ENCODE measurements at places on chromosomes 3 and 15.

GRCh38 chr15:92770641-92771040 is 115.1 kb upstream of the FAM174B start:
- no peak for DNase-seq

GRCh38 chr3:170780955-170781354 is 89.0 kb downstream of the RPL22L1 start:
- DNase-seq, result no peak

GRCh38 chr3:42096796-42097565 is 5.8 kb downstream of the TRAK1 start:
- DNase-seq, result no peak

- peak; percentile 97 for DNase-seq
Measured at GRCh38 chr15:60371175-60372051, 26.4 kb downstream of the ANXA2 start.

DNA sequence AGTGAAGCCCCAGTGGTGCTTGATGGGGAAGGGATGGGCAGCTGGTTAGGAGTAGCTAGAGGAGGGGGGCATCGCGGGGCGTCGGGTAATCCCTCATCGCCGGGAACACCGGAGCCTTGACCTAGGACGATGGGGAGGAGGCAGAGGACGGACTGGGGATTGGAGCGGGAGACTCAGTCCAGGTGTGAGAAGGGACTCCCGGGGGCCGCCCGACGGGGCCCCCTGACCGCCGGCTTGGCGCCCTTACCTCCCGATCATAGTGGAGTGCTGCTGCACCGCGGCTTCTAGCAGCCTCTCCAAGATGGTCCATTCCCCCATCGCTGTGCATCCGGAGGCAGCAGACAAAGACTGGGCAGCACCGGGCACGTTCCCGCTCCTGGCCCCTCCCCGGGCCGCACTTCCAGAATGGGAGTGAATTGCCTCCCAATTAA is 612 bp downstream of the GJD2 start:
- DNase-seq, result no peak

DNA sequence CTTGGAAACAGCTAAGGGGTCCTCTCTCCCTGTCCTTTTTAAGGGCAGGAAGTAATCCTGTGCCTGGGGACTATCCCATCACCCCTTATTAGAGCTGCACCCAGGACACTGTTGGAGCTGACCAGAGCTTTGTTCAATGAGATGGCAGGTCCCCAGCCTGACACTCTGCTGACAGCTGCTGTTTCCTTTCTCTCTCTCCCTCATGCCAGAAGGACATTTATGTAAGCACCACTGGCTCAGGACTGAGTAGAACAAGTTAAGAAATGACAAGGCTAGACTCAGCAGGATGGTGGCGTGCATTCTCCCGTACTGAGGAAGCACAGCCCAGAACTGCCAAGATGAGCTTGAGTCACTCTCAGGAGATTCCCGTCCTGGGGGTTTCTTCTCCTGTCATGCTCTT is 17.3 kb downstream of the GJD2 start:
- DNase-seq, result no peak

DNA sequence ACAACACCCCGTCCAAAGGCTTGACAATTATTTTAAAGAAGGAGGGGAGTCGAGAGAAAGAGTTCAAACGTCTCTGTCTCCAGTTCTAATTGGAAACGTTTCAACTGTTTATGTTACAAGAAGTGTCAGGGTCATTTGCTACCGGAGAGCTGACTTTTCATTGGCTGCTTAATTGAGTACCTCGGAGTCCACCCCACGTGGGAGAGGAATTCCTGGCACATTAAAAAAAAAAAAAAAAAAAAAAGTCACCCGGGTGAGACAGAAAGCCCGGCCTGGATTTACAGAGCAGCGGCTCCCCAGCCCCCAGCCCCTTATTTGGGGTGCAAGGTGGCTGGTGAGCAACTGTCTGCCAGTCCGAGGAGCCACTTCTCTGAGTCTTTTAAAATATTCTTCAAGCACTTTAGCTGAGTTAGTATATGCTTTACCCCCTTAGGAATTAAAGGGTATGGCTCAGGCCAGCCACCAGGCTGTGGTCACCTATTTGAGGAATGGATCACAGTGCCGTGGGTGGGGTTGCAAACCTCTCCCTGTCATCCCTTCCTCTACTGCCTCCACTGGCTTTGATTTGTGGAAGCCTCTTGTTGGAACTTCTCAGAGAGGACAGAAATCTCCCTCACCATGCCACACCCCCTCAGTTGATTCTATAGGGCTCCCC is 3.9 kb upstream of the TLE3 start:
- peak; percentile 85 for DNase-seq

GRCh38 chr15:80970658-80971057 is 19.0 kb downstream of the MESD start:
- no peak for DNase-seq

GRCh38 chr3:143775459-143775858 is 72.8 kb downstream of the SLC9A9 start:
- DNase-seq, result peak; percentile 9

DNA sequence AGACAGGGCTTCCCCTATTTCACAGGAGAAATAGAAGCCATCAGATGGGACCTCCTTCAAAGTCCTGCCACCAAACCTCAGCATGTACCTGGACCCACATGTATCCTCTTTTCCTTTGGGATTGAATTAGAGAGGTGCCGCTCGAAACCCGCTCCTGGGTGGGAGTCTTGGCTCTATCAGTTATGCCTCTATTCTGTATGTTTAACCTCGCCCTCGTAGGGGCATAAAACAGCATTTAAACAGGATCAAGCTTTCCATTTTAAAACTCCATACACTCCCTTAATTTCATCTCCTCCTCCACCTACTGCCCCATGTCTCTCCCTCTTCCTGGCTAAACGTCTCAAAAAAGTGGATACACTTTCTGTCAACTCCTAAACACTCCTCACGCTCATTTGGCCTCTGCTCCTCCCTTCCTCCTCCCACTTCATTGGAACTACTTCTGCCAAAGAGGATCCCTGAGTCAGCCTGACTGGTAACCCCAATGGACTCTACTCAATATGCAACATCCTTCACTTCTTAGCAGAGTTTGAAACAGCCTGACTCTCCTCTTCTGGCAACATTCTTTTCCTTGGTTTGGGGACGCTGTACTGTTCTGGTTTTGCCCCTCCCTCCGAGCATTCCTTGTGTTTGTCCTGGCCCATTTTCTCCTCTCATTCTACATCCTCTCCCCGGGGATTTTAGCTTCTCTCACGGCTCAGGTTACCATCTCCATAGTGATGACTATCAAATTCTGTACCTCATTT is 23.0 kb upstream of the MUC20 start:
- DNase-seq, result no peak

DNA sequence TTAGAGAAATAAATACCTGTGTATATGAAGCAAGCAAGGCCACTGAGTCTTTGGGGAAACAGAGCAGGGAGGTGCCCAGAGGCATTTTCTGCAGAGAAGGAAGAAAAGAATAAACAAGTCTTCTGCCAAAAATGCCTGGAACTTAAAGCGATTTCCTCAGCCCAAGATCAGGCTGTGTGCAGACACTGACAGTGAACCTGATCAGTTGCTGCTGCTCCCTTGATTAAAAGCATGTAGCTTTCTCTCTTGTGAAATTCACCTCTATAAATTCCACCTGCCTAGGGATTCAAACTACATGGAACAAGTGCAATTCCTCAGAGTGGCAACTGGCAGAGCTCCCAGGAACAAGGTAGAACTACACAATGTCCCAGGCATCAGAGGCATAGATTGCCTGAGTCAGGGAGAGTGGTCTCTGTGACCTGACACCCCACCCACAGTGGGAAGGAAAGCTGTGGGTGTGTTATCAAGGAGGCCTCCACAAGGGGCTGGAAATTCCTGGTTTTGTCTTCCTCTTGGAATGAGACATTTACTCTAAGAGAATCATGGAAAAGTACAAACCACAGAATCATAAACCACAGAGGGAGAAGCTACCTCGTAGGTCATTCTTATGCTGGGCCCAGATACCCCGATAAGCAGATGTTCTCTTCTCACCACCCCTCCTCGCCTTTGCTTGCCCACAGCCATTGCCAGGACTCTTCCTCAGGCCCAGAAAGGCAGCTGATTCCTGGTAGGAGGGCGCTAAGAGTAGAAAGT is 1.8 kb upstream of the ZBTB38 start:
- no peak for DNase-seq

GRCh38 chr15:64622410-64623260 is 152.8 kb downstream of the RBPMS2 start:
- no peak for DNase-seq

DNA sequence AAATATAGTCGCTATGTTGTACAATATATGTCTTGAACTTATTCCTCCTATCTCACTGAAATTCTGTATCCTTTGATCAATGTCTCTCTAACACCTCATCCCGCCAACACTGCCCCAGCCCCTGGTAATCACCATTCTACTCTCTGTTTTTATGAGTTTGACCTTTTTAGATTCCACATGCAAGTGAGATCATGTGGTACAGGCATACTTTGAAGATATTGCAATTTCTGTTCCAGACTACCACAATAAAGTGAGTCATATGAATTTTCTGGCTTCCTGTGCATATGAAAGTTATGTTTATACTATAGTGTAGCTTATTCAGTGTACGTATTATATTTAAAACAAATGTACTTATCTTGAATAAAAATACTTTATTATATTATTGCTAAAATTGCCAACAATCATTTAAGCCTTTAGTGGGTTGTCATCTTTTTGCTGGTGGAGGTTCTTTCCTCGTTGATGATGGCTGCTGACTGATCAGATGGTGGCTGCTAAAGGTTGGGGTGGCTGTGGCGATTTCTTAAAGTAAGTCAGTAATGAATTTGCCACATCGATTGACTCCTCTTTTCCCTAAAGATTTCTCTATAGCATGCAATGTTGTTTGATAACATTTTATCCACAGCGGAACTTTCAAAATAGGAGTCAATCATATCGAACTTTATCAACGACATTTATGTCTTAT is 257.2 kb downstream of the NFKBIZ start:
- no peak for DNase-seq

DNA sequence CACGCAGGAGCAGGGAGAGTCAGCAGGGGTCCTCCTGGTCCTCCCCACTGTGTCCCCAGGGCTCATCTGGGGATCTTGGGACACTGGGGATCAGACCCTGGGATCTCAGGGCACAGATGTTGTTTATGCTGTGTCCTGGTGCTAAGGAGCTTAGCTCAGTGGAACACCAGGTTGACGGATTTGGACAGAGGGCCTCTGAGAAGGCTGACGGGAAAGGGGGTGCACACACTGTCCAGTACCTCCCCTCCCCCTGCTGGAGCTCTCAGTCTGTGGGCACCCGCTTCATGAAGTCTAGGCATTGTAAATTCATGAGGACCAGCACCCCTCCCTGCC is 21.9 kb upstream of the SEMA3F start:
- no peak for DNase-seq

GRCh38 chr3:4888913-4889846 is 90.1 kb upstream of the BHLHE40 start:
- no peak for DNase-seq

GRCh38 chr15:57594479-57594878 is 2.8 kb downstream of the MYZAP start:
- DNase-seq, result no peak

- DNase-seq, result no peak
Measured at GRCh38 chr15:69035205-69035917, 20.9 kb downstream of the NOX5 start.

- no peak for DNase-seq
Measured at GRCh38 chr15:47186075-47186474, 531.2 kb upstream of the SEMA6D start.

DNA sequence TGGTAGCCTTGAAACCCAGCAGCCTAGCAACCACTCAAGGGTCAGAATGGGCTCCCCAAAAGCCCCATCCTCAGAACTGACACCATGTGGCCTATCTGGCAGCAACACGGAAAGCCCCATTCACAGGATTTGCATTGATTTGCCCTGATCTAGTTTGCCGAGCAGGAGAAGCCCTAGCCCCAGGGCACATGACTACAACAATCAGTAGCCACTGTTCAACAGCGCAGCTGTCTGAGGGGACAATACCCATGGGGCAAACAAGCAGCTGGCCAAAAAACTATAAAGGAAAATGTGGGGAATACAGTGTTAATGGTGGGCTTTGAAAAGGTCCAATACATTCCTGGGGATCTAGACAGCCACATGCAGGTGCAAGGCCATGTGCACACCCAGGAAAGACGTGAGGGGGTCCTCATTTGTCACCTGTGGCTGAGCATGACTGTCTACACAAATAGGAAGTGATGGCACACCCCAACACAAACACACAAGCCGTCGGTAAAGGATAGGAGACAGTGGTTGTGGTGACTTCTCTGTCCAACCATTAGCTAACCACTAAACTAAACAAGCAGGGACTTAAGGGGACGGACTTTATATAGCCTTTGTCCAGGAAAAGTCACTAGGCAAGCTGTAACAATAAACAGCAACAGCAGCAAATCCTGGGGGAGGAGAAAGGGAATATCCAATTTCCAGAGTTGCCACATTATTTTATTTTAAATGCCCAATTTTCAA is 113.7 kb downstream of the LRIG1 start:
- no peak for DNase-seq

GRCh38 chr3:115852278-115852677 is 229.0 kb downstream of the GAP43 start:
- no peak for DNase-seq

DNA sequence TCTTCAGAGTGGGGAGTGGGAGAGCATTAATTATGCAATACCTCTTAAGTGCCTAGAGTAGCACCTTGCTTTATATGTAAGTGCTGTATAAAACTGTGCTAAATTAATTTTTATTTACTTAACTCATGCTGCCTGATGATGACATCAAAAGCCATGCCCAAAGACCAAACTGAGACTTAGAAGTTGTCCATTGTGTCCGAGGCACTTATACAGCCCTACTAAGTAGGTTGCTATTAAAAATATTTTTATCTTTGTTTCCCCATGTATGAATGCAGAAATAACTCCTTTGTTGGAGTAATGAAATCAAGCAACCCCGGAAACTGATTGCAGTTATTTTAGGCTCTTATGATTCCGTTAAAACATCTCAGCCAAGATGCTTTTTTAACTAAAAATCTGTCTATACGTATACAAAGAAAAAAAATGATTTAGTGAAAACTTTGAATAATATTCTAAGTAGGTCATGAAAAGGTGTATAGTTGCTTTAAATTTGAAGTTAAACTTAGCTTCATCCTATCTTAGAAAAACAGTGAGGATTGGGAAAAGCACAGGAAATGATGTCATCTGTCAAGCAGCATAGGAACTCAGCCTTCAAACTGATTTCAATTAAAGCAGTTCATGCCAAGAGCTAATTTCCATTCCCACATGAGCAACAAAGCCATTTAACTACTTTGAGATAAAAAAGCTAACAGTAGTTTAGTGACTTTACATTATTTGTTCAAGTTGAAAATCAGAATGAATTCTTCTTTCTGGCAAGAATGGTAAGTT is 43.0 kb downstream of the FBN1 start:
- DNase-seq, result no peak

- no peak for DNase-seq
Measured at GRCh38 chr15:40163657-40164416, 3.0 kb downstream of the BUB1B start.

DNA sequence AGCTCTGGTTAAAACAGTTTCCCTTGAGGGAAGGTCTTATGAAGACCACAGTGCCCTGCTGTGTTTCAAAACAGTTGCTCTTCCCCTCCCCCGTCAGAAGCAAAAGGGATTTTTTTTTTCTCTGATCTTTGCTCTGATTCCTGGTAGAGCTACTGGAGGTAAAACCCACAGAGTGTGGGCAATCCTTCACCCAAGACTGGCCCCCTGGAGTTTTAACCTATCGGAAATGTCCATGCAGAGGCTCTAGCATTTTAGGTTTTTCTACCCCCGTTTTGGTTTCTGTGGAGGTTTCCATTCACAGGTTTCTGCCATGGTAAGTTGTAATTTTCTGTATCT is 27.7 kb downstream of the GRM2 start:
- no peak for DNase-seq
